Activated CD4-positive, CD25-positive, alpha-beta regulatory T cell treated with anti-CD3 and anti-CD28 coated beads, Interleukin-2, amount 50 U/mL, for 72 hours (primary cell): ENCODE measurements at places on chromosomes 2 and 18.

DNA sequence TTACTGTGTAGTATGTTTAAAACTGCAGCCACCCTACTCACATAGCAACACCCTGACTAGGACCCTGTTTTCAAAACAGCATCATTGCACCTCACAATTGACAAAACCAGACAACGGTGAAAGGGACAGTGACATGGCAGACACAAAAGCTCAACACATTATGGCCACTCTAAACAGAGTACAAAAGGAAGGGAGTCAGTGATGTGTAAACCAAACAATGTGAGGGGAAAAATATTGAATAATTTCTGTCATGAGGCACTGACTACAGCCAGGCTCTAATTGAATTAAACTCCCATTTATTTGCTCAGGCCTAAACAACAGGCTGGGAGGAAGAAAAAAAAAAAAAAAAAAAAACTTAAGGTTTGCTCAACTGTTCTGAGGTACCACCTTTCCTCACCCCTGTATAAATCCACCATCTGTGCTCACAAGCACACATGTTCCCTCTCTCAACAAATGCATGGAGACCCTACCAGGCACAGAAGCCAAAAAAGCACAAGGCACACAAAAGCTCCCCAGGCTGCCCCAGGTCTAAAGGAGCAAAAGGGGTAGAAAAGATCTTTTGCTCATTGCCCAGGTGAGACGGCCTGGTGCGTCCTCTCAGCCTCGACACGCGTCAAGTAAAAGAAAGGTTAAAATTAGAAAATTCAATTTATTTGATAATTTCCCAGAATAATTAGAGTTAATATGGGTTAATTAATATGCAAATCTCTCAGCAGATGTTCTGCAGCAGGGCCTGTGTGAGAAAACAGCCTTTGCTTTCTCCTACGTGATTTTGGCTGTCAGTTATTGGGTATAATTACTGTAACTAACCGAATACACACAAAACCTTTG is 80.9 kb downstream of the ZEB2 start:
- no peak for DNase-seq

- no peak for DNase-seq
Observed at GRCh38 chr2:10056439-10056838, 13.1 kb downstream of the KLF11 start.

GRCh38 chr2:172087207-172087779 is 2.0 kb downstream of the DLX1 start:
- DNase-seq: no peak

GRCh38 chr2:196249860-196250259 is 78.5 kb upstream of the STK17B start:
- DNase-seq: no peak

GRCh38 chr2:230658877-230659652 is 53.6 kb upstream of the CAB39 start:
- peak; percentile 64 for DNase-seq

- no peak for DNase-seq
Observed at GRCh38 chr2:72292433-72292832, 144.8 kb upstream of the CYP26B1 start.

GRCh38 chr2:18630541-18630940 is 41.2 kb upstream of the NT5C1B start:
- DNase-seq: no peak
